Midbrain (tissue), 1 donor: ENCODE measurements at places on chromosomes 7 and 10.

GRCh38 chr10:43479275-43479674 is 42.4 kb downstream of the ZNF487 start:
- no peak for DNase-seq

DNA sequence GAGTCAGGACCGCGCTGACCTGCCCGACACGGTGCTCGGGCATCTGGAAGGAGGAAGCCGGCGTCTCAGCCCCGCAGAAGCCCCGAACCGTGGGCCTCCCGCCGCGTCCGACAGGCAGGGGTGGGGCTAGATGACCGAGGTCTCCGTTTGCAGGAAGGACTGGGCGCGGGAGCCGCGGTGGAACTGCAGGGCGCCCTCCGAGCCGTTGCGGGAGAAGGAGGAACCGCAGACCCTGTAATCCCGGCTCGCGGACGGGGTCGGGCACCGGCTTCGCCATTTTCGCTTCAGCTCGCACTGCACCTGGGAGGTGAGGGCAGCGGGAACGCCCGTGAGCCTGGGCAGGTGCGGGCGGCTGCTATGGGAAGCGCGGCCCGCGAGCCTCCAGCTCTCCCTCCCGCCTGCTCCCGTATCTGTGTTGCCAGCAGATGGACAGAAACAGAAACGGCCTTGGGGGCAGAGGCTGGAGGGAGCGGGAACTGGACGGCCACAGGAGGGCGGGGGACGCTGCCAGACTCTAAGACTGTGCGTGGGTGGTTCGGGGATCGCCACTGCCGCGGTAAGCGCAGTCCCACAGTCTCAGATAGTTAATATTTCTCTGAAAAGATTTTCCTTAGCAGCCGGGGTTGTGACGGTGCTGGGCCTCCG is 114.1 kb downstream of the VIPR2 start:
- peak; percentile 22 for DNase-seq

DNA sequence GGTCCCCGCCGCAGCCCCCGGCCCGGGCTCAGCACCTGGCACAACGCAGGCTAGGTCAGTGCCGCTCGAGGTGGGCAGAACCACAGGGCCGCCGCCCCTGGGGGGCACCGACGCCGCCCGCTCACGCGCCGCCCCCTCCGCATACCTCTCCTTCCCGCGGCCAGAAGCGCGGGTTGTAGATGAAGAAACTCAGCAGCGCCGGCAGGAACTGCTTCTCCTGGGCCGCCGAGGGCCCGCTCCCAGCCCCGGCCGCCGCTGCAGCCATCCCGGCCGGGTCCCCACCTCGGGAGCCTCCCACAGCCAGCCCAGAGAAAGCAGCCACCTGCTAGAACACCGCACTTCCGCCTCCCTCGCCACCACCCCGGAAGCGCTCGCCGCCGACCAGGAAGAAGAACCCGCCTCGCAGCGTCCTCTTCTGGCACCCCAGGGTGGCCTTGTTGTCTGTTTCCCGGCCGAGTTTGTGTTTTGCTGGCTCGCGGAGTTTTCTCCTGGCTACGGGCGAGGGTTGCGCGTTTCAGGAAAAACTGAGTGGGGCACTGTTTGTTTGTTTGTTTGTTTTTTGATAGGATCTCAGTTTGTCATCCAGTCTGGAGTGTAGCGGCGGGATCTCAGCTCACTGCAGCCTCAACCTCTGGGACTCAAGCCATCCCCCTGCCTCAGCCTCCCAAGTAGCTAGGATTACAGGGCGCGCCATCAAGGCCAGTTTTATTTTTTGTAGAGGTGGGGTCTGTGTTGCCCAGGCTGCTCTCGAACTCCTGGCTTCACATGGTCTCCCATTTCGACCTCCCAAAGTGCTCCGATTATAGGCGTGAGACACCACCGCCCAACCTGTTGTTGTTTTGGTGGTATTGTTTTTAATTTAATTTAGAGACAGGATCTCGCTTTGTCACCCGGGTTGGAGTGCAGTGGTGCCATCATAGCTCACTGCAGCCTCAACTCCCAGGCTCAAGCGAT is 17.7 kb downstream of the OCM2 start:
- peak; percentile 66 for DNase-seq

- no peak for DNase-seq
These were observed 24.6 kb upstream of the IMMP2L start for GRCh38 chr7:111586711-111587409.

GRCh38 chr7:3146571-3147226 is 103.0 kb upstream of the CARD11 start:
- no peak for DNase-seq

DNA sequence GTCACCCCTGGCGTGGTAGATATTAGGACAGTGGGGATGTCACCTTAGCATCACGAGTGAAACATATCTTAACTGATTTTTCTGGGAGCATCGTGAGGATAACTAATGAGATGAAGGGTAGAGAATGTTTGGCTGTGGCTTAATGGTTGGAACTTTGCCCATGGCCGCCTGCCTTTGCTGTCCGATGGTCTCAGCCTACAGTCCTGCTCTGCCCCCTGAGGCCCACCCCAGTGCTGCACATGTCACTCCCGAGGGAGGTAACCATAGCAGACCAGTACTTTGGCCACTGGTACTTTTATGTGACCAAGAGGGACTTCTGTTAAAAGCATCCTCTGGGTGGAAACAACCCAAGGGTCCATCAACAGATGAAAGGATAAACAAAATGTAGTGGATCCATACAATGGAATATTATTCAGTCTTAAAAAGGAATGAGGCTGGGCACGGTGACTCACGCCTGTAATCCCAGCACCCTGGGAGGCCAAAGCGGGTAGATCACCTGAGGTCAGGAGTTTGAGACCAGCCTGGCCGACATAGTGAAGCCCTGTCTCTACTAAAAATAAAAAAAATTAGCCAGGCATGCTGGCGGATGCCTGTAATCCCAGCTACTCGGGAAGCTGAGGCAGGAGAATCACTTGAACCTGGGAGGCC is 58.4 kb downstream of the TACR2 start:
- no peak for DNase-seq

GRCh38 chr10:96685306-96685705 is 35.0 kb downstream of the PIK3AP1 start:
- DNase-seq: no peak

DNA sequence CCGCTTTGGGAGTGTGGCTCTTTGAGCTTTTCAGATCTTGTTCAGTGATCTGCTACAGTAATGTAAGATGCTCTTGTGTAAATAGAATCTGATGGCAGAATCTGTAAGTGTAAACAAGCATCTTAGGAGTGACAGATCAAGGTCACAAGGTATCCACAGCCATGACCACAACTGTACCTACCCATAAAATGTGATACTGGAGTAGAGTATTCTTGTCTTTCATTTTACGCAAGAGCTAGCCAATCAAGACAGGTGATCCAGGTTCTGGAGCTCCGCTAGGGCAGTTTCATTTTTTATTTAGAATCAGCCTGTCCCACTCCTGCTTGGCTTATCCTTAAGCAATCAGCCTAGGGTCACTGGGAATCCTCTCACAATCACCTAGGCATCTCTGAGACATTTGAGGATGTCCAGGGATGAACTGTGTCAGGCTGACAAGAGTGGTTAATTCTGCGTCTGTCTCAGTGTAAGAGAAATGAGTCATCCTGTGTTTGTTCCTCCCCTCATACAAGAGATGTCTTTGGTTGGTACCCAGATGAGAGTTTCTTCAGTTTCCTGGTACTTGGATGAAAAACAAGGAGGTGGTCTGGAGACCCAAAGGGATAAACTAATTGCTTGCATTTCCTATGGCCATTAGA is 13.6 kb downstream of the ZNF138 start:
- DNase-seq: no peak

DNA sequence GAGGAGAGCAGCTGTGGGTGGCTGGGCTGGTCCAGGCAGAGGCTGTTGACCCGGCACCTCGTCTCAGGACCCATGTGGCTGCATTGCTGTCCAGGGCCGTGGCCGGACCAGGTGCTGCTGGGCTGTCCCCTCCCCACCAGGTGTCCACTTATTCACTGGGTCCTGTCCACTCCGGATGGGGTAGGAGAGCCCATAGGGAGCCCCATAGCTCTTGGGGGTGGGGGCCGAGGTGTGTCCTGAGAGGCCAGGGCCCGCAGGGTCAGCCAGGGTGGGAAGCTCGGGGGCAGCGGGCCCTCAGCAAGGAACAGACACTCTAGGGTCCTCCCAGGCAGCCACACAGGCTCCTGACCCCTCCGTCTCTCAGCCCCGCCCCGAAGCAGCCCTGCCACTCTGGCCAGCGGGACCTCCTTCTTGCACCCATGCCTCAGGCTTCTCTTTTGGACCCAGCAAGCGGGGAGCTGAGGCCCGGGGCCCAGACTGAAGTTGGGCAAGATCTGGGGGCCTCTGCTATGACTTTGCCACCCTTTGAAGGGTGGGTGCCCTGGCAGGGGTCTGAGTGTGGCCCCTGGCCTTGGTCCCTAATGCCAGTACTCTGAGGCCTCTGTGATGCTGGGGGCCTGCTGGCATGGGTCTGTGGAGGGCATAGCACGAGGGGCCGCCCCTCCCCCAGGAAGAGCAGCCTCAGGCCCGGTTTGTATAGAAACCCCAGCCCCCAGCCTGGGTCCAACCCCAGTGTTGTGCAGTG is 86.4 kb downstream of the NKX6-2 start:
- DNase-seq: no peak

DNA sequence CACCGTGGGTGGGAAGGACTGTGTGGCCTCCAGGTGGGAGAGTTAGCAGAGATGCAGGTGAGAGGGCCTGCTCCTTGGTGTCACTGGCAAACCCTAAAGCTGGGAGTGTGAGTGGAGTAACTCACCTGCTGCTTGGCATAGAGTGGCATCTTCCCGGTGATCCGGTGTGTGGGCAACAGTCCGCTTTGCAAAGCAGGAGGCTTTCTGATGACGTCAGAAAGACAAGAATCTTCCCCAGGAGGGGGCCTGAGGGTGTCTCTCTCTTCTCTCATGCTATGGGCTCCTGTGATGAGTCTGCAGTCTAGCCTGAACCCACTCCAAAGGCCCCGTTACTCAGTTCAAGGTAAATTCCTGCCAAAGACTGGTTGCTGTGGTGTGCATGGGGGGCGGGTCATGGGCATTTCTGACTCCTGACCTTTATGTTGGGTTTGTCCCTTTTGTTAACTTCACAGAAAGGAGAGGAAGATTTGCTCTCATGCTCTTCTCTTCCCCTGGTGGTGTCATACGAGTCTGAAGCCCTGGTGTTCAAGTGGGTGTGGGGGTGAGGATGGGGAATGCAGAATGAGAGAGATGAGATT is 187.9 kb downstream of the GATA3 start:
- no peak for DNase-seq

DNA sequence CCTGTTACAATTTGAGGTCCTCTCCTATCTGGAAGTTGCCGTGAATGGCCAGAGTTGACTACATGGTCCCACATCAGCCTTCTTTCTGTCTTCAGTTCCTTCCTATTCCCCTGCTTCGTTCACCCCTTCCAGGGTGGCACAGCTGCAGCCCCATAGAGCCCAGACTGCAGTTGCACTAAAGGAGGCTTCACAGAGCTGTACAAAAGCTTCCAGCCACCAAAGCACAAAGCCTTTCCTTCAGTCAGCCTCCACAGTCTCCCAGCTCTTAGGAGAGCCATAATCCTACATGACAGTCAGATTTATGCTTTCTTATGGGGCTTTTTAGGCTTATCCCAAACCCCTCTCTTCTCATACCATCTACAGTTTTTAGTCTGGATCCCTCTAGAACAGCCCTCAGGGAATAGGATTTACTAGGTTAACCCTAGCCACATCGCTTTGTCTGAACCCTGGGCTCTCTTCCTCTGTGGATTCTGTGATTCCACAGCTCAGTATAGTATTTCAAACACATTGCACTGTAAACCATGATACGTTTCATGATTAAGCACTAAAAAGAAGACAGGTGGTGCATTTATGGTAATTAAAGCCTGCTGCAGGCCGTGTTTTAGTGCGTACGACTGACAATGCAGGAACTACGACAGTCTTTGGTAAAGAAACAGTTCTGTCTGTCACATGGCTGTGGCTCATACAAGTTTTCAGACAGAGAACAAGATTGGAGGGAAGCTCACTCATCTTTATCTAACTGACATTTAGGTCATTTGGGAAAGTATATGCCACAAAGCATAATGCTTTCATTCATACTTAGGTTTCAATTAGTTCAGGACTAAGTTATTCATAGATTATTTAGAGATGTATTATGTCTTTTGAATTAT is 208.3 kb upstream of the KMT2E start:
- peak; percentile 42 for DNase-seq

- DNase-seq: no peak
These were observed 132.9 kb downstream of the LRRN3 start for GRCh38 chr7:111223802-111224253.

DNA sequence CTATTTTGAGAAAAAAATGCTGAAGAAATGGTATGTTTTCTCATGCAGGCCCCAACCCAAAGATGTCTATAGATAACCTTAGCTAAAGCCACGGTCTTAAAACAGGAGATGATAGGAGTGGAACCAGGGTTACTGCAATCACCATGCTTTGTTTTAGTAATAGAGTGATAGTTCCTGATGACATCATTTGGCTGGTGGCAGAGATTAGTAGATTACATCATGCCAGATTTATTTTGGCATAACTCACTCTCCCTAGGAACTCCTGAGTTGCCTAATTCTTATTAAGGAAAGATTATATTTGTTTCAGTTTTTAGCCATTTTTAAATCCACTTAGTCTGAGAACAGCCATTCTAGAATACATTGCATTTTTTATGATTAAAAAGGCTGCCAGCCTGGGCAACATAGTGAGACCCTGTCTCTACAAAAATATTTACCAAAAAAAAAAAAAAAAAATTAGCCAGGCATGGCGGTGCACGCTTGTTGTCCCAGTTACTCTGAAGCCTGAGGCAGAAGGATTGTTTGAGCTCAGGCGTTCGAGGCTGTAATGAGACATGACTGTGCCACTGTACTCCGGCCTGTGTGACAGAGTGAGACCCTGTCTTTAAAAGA is 17.8 kb downstream of the ENO4 start:
- DNase-seq: no peak

GRCh38 chr10:103096130-103096529 is 96.9 kb downstream of the NT5C2 start:
- DNase-seq: no peak

DNA sequence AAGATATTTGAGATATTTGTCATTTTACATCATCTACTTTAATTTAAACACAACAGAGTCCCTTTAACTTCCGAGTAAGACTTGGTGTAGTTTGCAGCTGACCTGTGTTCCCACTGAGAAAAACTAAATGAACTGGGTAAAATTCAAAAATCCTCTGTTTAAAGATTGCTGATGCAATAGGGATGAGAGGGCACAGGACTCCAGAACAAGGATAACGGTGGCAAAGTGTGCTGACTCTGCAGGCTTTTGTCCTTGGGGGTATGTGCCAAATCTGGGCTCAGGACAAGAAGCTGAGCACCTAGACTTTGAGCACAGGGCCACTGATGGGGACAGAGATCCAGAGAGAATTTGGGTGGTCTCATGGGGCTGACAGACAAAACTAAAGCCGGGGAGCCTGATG is 156.8 kb downstream of the CCDC71L start:
- no peak for DNase-seq
